Breast epithelium (tissue), 4 donors: ENCODE measurements at places on chromosomes 12 and 14. TPM values are rescaled to one million over a fixed set of nuclear protein-coding genes. Genes with fewer than 3 reads are reported as not detected.

SGPP1 gene
- 22.2 TPM for total RNA-seq

INHBC gene
- not detected for total RNA-seq

CD63 gene
- 910 TPM for total RNA-seq

BATF gene
- total RNA-seq: 15.7 TPM

FAR2 gene
- total RNA-seq: 18.2 TPM

SDR9C7 gene
- not detected for total RNA-seq

AVPR1A gene
- 7.5 TPM for total RNA-seq

COL2A1 gene
- 3.2 TPM for total RNA-seq

DNA sequence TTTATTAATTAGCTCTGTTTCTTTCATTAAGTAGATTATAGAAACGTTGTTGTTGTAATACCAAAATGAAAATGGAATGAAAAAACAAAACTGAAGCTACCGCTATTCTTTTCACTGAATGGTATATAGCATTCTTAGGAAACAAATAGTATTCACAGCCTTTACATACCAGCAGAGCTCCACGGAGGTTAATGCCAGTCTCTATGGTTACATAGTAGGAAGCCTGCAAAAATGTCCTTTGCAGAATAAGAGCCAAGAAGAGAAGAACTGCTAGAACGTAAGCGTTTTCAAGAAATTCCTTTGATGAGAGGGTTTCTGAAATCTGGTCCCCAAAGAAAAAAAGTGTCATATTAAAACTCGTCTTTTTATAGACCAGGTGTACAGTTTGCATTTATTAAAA is 30.6 kb downstream of the ABCC9 start:
- DNase-seq: no peak

GRCh38 chr12:114221957-114222630 is 183.8 kb downstream of the TBX5 start:
- DNase-seq: no peak

- DNase-seq: no peak
Observed at GRCh38 chr12:6228535-6229223, 28.5 kb downstream of the CD9 start.

- no peak for DNase-seq
Observed at GRCh38 chr14:73461478-73462047, 3.2 kb upstream of the NUMB start.

DNA sequence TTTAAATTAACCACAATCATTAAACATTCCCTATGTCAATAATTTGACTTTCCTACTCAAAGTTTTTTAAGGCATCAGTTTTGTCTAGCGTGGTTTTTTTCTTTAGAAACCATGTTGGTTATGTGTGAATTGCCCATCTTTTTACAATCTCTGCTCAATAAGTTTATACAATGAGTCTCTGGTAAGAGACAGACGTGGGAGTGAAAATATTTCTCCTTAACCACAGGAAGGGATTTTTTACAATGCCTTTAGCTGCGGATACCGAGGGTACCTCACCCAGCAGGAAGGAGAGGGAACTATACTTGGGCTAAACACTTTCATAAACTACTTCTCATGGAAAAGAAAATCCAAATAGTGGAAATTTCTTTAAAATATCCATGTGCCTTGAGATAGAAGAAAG is 191.4 kb upstream of the BCL2L14 start:
- no peak for DNase-seq

DNA sequence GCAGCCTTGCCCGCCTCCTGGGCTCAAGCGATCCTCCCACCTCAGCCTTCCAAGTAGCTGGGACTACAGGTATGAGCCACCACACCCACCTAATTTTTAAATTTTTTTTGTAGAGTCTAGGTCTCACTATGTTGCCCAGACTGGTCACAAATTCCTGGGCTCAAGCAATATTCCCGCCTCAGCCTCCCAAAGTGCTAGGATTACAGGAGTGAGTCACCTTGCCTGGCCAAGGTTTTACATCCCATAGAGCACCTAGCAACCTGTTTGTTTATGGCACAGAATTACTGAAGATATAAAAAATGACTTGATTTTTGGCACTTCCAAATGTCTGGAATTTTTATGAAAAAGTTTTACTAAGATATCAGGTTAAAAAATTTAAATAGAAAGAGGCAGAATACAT is 16.5 kb downstream of the MYO1A start:
- DNase-seq: no peak

DNA sequence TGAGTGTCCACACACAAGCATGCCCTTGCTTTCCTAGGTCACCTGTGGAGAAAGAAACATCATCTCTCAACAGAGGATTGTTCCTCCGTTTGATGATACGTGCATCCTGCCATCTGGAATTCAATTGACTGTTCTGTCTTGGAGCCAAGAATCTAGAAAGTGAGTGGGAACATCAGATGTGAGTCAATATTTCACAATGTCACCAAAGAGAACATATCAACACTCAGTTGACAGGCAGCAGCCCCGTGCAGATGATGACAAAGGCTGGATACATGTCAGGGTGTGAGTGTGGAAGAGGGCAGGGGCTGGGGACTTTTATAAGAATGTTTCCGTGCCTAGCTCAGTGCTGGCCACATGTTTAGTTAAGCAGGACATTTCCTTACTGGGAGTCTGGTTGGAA is 76.1 kb downstream of the TBC1D30 start:
- DNase-seq: no peak

DNA sequence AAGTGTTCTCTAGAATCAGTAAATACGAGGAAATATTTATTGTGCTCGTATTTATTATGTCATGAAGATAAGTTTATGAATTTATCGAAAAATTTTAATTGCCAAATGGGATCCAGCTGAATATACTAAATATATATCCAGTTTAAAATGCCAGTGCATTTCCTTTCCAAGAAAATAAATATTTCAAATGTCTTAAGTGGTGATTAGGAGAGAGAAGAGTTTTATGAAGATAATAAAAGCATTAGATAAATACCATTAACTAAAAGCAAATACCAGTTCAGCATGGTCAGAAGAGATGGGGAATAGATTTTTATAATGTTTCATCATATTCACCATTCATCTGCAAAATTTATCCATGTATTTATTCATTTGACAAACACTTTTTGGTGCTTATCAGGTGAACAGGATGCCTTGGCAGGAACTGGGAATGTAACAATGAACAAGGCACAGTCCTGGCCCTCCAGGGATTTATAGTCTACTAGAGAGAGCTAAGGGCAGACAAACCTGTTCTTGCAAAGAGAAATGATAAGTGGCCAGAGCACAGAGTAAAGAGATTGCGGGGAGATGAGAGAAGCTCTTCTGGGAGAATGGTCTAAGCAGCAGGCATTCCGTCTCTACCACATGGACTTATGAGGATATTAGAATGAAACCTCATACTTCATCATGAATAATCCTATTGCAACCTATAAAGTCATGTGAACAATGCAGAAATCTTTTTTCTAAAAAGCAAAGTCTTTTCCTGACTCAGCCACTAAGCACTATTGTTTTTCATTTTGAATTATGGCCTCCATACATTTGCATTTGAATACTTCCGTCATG is 143.7 kb upstream of the ABCD2 start:
- no peak for DNase-seq

DNA sequence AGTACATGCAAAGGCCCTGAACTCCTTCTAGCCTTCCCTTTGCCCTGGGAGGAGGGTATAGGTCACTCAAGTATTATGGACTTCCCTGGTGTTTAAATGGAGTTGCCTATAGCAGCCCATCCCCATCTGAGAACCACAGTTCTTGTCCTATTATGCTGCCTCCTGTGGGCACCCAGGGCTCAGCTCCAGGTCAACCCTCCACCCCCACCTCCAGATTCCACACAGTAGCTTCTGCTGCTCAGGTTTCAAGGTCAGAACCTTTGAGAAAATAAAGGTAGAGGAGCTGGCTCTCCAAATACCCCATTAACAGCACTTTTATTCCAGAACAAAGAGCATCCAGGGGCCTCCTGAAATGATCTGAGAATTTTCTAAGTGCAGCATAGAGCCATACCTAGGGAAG is 57.4 kb downstream of the ACTN1 start:
- DNase-seq: no peak

GRCh38 chr12:127728285-127728684 is 538.7 kb upstream of the TMEM132C start:
- no peak for DNase-seq

GRCh38 chr14:96362965-96363750 is at the start of the genes ATG2B and GSKIP:
ATG2B (minus strand) TSS chr14:96363341; CDS start chr14:96362976, 365 bp downstream.
GSKIP (plus strand) TSS chr14:96363526; CDS start chr14:96382248, 18,722 bp downstream.
- peak; percentile 93 for DNase-seq

DNA sequence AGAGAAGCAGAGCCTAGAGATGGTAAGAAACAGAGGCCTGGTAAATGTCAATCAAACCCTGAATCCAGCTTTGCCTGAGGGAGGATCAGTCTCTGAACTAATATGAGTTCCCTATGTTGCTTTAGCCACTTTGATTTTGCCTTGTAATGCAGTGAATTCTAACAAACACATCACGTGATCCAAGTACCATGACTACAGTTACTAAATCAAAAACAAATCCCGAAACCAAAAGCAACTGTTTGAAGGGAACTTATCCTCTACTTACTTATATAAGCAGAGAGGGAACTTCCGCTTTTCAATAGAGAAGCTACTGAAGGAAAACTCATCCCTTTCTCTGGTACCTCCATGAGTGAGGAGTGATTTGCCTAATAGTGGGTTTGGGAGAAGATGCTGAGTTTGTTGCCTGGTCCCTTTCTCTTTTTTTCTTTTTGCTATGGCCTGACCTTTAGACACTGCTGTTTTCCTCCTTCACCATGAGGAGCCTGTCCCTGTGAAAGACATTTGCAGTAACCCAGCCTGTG is 7.7 kb upstream of the PPTC7 start:
- DNase-seq: no peak

GRCh38 chr12:105092336-105092735 is 8.1 kb upstream of the ALDH1L2 start:
- DNase-seq: peak; percentile 76

DNA sequence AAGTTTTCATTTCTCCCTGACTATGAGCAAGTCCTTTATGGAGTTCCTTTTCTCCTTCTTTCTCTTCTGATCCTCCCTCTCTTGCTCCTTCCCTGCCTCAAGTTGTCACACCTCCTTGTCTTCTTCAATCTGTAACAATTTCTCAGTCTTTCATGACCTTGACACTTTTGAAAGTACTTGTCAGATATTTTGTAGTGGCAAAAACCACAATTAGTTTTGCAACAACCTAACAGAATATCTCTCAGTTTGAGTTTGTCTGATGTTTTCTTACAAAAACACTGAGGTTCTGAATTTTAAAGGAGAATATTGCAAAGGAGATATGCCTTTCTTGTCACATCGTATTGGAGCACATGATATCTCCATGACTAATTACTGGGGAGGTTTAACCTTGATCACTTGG is 4.1 kb upstream of the CRADD start:
- no peak for DNase-seq

DNA sequence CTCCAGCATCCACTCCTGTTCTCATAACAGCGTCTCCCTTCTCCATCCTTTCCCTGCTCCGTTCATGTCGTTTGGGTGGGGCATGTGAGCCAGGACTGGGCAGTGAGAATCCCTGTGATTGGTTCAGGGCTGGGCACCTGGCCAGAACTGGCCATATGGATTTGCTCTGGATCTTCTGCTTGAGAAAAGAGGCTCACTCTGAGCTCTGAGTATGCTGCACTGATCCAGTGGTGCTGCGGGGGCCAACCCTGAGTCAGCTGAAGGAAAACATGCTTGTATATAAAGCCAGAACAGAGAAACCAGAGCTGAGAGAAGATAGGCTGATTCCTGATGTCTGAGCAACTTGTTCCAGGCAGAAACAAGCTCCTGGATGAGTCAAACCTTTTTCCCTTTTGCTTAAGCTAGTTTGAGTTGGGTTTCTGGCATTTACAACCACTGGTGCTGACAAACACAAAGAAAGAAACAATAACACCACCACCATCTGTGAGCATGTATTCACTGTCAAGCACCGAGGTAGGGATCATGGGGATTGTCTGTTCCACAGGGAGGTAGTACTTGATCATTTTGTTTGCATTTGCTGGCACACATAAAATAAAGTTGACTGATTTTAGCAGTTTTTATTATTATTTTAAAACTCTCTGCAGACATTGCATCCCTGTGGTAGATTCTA is 14.0 kb upstream of the HPD start:
- no peak for DNase-seq

DNA sequence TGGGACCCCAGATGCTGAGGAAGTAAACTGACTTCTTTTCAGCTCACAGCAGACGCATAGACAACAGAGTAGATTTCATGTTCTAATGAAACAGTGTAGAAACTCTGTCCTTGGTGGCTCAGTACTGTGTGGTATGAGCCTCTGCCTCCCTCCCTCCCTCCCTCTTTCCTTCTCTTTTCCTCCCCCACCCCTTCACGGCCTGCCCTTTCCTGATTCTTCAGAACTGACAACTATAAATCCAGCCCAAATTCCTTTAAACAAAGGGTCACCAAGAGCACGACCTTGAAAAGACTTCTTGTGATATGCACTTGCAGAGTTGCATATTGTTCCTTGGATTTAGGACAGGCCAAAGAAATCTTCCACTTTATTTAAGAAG is 164.0 kb downstream of the ETV6 start:
- no peak for DNase-seq

- no peak for DNase-seq
Observed at GRCh38 chr12:81021834-81022233, 56.0 kb upstream of the ACSS3 start.

DNA sequence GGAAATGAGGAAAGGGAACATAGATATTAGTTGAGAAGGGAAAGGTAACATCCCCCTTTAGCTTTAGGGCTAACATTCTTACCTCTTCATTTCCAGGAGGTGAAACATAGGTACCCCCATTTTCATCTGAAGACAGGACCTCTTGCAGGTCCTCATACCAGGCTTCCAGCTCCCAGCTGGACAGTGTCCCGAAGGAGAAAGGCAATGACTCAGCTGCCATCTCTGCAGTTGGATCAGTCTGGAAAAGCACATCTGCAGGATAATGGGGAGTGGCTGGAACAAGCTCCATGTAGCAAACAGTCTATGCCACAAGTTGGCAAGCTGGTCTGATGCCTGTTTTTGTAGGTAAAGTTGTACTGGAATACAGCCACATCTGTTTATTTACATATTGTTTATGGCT is 3.1 kb downstream of the DDIT3 start:
- no peak for DNase-seq
